Natural killer cell (primary cell): ENCODE measurements at places on chromosomes 6 and 20. TPM values are rescaled to one million over a fixed set of nuclear protein-coding genes. Genes with fewer than 3 reads are reported as not detected.

CALHM4 gene
- total RNA-seq: not detected

CDH4 gene
- total RNA-seq: not detected

BPIFB2 gene
- not detected for total RNA-seq

CCDC170 gene
- 0.96 TPM for total RNA-seq

DNA sequence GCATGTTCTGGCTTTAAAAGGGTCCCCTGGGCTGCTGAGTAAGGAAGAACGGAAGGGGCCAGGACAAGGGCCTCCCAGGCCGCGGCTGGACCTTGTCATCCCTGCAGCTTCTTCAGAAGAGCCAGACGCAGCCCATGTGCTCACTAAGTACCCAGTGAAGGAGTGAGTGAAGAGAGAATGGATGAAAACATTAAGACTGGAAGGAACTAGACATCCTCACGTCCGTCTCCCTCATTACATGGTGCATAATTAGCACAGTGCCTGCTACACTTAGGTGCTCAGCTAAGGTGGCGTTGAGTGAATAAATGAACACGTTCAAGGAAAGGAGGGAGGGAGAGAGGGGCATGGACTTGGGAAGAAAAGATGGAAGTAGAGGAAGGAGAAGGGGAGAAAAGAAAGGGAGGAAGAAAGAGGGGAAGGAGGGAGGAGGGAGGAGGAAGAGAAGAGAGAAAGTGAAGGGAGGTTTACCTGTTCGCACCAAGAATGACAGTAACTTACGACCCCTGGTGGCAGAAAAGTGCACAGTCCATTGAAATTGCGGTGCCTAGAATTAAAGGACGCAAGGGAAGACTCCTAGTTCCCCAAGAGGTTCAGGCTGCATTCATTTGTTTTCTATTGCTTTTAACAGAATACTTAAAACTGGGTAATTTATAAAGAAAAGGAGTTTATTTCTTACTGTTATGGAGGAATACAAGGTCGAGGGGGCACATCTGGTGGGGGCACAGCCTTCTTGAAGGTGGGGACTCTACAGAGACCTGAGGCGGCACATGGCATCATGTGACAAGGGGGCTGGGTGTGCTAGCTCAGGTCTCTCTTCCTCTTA is 8.0 kb downstream of the TP53RK start:
- peak; percentile 81 for DNase-seq
- H3K36me3 ChIP-seq: peaks cover 13% of the 10 kb centered on the region
- H3K27ac ChIP-seq: no peak overlapping the region
- peaks cover 6% of the 10 kb centered on the region for H3K4me1 ChIP-seq
- no peak overlapping the region for H3K4me3 ChIP-seq

DNA sequence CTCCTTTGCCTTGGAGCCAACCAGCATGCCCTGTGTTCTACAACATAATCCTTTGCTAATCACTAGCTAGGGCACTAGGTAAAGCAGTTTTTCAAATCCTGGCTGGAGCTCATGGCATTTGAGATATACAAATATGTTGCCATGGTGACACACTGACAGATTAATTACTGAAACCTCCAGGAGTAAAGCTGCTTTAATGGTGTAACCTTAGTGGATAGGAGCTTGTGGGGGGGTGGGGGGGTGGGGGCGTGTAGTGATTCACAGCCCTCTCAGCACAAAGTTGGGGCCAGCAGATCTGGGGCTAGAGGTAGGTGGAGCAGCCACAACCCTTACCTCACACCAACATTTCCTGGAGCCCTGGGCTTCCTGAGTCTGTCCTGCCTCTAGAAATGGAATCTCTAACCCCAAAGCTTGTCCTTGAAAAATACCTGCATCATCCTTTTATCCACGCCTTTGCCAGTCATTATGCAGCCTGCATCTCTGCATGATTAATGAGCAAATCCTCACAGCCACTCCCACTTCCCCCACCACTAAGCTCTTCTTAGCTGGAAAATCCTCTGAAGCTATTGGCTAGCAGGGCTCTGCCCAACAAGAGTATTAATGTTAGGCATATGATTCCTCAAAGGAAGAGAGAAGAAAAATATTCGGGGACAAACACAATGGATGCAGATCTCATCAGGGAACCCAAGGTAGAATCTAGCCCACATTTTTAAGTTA is 84.5 kb upstream of the PRND start:
- H3K27ac ChIP-seq: no peak overlapping the region
- H3K4me1 ChIP-seq: no peaks in the 10 kb centered on the region

GRCh38 chr20:31811796-31812728 is 7.1 kb upstream of the MYLK2 start:
- H3K27me3 ChIP-seq: no peaks in the 10 kb centered on the region
- H3K27ac ChIP-seq: no peak overlapping the region
- no peaks in the 10 kb centered on the region for H3K36me3 ChIP-seq

DNA sequence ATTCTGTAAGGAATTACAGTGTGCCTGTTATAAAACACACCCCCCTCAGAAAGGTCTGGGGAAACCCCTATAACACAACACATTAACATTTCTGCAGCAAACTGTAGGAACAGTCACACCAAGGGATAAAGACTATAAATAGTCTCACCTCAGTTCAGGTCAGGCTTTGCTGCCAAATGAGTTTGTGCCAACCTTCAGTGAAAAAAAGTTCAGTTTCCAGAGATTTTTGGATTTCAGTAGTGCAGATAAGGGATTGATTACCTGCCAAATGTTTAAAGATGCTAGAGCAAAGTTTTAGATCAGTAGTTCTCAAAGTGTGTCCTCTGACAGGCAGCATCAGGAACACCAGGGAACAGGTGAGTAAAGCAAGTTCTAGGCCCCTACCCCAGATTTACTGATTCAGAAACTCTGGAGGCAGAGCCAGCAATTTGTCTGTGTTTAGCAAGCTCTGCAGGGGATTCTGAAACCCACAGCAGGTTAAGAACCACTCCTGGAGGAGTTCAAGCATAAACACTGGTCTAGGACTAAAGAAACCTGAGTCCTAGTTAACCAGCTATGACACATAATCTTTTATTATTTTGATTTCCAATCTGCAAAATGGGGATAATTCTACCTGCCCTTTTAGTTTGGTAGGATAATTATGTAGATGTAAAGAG is 111.0 kb downstream of the RCAN2 start:
- no peaks in the 10 kb centered on the region for H3K27me3 ChIP-seq
- no peaks in the 10 kb centered on the region for H3K36me3 ChIP-seq
- H3K4me1 ChIP-seq: peaks cover 14% of the 10 kb centered on the region
- no peak for DNase-seq
- H3K4me3 ChIP-seq: no peak overlapping the region
